ENCODE measurements at places on chromosomes 5 and 9. TPM values are rescaled to one million over a fixed set of nuclear protein-coding genes. Genes with fewer than 3 reads are reported as not detected.

- no peaks in the 10 kb centered on the region for H3K27me3 ChIP-seq
- peak overlapping the region; percentile 96 for H3K27ac ChIP-seq
- peaks cover 4% of the 10 kb centered on the region for H3K4me1 ChIP-seq
- no peak for DNase-seq
- H3K36me3 ChIP-seq: no peaks in the 10 kb centered on the region
Measured at GRCh38 chr9:124940521-124940893, 376 bp downstream of the GOLGA1 start.

GRCh38 chr9:9790216-9790872, 822.5 kb downstream of the PTPRD start:
- H3K4me3 ChIP-seq: no peak overlapping the region
- H3K27ac ChIP-seq: no peak overlapping the region
- H3K36me3 ChIP-seq: no peaks in the 10 kb centered on the region
- DNase-seq: peak; percentile 15
- H3K4me1 ChIP-seq: no peaks in the 10 kb centered on the region
- H3K27me3 ChIP-seq: no peaks in the 10 kb centered on the region

DNA sequence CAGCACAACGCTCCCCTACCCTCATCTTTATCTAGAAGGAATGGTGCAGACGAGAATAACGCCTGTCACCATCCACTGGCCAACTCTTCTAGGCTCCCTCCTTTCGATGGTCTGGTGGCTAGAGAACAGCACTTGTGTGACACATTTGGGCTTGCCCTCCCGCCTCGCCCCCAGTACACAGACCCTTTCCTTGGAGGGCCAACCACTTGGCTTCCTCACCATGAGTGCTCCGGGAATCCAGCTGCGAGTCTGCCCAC, 1.4 kb downstream of the GNAQ start:
- H3K4me1 ChIP-seq: peaks cover 66% of the 10 kb centered on the region
- H3K4me3 ChIP-seq: peak overlapping the region; percentile 77
- peak; percentile 14 for DNase-seq

Gene PSIP1
- 15.6 TPM for total RNA-seq

DNA sequence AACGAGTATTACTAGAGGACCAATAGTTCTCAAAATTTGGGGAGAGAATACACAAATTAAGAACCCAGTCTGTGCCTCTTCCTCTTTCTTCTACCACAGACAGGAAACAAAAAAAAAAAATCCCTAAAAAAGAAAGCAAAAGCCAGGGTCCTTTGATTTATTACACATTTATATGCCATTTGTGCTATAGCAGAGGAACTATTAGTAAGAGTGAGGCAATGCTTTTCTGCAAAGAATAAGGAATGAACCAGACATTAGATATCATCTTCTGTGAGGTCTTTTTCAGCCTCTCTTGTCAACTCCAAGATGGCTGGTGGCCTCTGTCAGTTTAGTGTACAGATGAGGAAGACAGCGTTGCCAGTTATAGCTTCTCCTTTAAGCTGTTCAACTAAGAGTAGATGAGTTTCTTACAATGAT, 127.6 kb downstream of the RFX3 start:
- no peaks in the 10 kb centered on the region for H3K27me3 ChIP-seq
- H3K36me3 ChIP-seq: no peaks in the 10 kb centered on the region
- no peak overlapping the region for H3K27ac ChIP-seq
- no peak for DNase-seq

Measured in transverse colon (tissue), 4 donors.